ENCODE measurements at places on chromosomes 3 and 15. TPM values are rescaled to one million over a fixed set of nuclear protein-coding genes. Genes with fewer than 3 reads are reported as not detected.

The KLF15 gene
- 8.8 TPM for total RNA-seq

The TTC23 gene
- 35.8 TPM for total RNA-seq

The IQCH gene
- 2.4 TPM for total RNA-seq

The SUSD5 gene
- total RNA-seq = 11.7 TPM

The NPAP1 gene
- total RNA-seq = not detected

The CBLB gene
- 10.0 TPM for total RNA-seq

The SNURF gene
- total RNA-seq = 3.7 TPM

The HRG gene
- total RNA-seq = not detected

The CLDN11 gene
- total RNA-seq = 1.7 TPM

The BTLA gene
- total RNA-seq = not detected

The ZDHHC23 gene
- 1.4 TPM for total RNA-seq

The LDHAL6B gene
- total RNA-seq = not detected

The CEMIP gene
- total RNA-seq = 5.6 TPM

The CLDN18 gene
- total RNA-seq = not detected

The SH2D7 gene
- total RNA-seq = not detected

The DCLK3 gene
- not detected for total RNA-seq

The PLAAT1 gene
- total RNA-seq = 0.33 TPM

The GOLGA6L4 gene
- total RNA-seq = 1.0 TPM

The MINAR1 gene
- total RNA-seq = 1.7 TPM

The DLL4 gene
- under 0.01 TPM for total RNA-seq

The ITIH1 gene
- total RNA-seq = not detected

The MKRN3 gene
- 2.2 TPM for total RNA-seq

The CHST13 gene
- not detected for total RNA-seq

The LEKR1 gene
- 0.77 TPM for total RNA-seq

The XXYLT1 gene
- 18.0 TPM for total RNA-seq

The PYGO1 gene
- 6.3 TPM for total RNA-seq

The SNX22 gene
- not detected for total RNA-seq

The KLHL18 gene
- total RNA-seq = 26.2 TPM

The NAALADL2 gene
- total RNA-seq = 15.3 TPM

The NDN gene
- total RNA-seq = 72.6 TPM

The CYP8B1 gene
- not detected for total RNA-seq

The SLC24A1 gene
- 6.7 TPM for total RNA-seq

The RTP3 gene
- total RNA-seq = not detected

The SLC22A14 gene
- 0.36 TPM for total RNA-seq

The NEK10 gene
- 1.3 TPM for total RNA-seq

The CHL1 gene
- 49.8 TPM for total RNA-seq

The PAK6 gene
- total RNA-seq = 0.36 TPM

The RETNLB gene
- total RNA-seq = not detected

The ACTL6A gene
- 31.3 TPM for total RNA-seq

The BAHD1 gene
- total RNA-seq = 8.7 TPM

The HGD gene
- under 0.01 TPM for total RNA-seq

The TMEM39A gene
- 37.8 TPM for total RNA-seq

The SNTN gene
- not detected for total RNA-seq

The GP5 gene
- under 0.01 TPM for total RNA-seq

The HTR3E gene
- total RNA-seq = not detected

The LRRC58 gene
- total RNA-seq = 33.4 TPM

Measured in melanocyte of skin (primary cell).